AG08396 (cell line): ENCODE measurements at places on chromosomes 1 and 21.
A peak's percentile ranks its signal among the peaks of the same experiment; 100 is the strongest.

DNA sequence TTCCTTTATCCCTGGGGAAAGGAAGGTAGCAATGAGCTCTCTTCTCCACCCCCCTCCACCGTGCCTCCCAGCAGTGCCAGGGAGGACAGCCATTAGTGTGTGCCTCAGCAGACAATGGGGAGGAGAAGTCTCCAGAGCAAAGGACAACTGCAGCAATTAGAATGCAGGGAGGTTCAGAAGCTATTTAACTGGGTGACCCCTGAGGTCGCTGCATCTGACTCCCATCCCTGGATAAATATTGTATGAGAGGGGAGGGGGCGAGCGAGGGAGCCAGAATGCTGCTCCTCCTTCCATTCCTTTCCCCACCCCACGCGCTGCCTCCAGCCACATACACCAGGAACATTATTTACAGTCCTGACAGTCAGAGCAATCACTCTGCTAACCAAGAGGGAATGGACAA, 59.0 kb downstream of the ERI3 start:
- DNase-seq, result no peak

DNA sequence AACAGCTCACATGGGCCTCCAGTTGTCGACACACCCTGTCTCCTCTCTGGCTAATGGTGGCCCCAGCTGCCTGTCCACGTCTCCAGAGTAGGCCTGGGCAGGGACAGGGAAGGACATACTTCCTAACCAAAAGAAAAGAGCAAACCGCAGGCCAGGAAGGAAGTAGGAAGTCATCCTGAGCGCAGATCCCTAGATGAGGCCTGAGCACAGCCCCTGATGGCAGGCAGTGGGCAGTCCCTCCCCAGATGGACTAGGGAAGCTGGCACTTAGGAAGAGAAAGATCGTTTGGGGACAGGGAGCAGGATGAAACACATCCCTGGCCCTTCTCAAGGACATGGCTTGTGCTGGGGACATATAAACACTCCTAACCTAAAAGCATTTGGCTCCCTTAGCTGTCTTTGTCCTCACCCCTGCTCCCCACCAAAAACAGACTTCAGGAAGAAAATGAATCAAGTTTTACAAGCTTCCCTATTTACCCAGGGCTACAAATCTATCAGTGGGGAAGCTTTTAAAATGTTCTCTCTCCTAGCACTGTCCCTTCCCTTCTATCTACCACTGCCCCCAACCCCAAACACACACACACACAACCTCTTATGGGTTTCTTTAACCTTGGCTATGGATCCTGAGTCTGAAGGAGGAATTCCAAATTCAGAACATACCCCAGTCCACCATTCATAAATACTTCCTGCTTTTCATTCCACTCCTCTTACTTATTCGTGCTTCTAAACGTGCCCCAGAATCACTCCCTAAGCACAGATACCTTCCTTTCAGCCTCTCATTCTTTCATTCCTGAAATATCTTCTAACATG, 21.1 kb downstream of the SSBP3 start:
- peak; percentile 76 for DNase-seq

GRCh38 chr1:7534061-7534825, 236.9 kb upstream of the VAMP3 start:
- no peak for DNase-seq

GRCh38 chr1:29258976-29259801, 22.9 kb downstream of the PTPRU start:
- no peak for DNase-seq

DNA sequence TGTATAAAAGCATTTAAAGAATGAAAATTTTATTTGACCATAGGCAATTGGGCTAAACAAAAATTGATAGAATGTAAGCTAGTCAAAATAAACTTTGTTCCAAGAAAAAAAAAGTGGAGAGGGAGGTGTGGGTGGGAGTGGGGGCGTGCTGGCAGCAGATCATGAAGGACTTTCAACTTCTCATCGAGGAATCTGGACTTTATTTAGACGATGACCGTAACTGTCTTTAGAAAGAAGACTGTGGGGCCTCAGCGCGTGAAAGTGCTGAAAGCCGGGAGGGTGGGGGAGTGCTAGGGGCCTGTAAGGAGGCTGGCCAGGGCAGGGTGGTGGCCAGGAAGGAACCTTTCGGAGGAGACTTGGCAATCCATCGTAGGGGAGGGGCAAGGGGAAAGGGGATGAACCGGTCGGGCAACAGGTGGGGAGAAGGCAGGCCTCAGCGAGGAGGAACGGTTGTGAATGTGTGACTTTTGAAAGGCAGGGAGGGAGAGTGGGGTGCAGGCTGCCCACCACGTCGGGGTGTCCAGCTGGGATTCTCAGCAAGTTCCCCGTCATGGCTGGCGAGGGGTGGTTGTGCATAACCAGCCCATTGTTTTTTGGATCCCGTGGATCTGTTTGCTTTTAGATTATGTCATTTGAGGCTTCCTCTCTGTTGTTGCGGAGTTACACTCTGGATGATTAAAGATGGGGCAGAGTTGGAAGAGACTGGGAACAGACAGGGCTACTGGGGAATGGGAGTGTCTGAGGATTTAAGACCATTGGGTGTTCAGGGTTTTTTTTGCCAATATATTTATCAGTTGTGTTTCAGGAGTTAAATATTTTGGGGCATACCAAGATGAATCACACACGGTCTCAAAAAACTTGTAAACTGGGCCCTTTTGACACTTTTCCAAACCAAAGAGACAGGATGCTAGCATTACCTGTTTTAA, 35.5 kb downstream of the HUNK start:
- DNase-seq, result peak; percentile 21

- DNase-seq, result peak; percentile 78
Observed at GRCh38 chr1:167714439-167715156, 7.2 kb upstream of the MPZL1 start.

DNA sequence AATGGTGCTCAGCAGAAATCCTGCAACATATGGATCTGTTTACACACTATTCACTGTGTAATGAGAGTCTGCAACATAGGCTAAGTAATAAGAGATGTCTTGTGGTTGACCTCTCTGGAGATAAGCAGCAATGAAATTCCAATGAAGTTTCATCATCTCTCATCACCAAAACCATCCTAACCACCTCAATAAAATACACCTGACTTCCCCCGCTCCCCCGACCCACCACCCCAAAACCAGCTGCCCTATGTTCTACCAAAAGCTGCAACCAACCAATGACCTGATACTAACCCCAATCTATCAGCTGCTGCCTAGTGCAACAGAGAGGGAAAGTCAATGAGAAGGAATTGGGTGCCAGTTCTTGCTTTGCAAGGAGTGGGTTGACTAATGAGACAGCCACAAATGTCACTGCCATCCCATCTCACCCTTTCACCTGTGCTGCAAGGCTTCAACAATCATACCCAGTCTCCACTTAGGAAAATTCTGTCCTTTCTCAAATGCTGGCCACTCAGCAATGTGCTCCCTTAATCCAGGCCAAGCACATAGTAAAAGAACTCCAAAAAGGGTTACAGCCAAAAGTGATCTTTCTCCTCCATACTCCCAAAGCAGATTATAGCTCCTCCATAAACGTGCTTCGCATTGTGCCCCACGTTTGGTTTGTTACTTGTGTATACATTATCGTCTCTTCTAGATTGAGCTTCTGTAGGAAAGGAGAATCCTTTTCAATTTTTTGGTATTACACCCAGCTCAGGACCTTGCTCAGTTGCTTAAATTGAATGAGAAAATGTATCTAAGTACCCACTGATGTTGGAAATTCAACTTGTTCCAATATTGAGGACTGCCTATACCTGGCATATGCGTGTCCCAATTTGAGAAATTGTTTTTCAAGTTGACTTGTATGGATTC, 29.0 kb downstream of the MRPL39 start:
- no peak for DNase-seq

- no peak for DNase-seq
Observed at GRCh38 chr1:9493326-9493725, 45.9 kb upstream of the SLC25A33 start.

DNA sequence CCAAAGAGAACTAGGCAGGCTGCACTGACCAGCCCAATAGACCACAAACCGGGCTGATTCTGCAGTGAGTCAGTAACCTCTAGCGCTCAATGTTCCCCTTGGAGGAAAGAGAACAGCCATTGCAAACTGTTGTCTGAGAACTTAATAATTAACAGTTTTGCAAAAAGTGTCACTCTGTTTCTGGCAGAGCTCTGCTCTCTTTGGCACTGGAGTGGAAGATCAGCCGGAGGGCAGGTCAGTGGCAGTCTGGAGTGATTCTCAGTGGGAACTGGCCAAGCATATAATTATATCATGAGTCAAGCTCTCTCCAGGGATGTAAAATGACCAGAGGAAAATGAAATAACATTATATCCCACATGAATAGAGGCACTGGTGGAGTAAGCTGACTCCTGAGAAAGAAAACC, 238.3 kb downstream of the HLX start:
- peak; percentile 67 for DNase-seq

DNA sequence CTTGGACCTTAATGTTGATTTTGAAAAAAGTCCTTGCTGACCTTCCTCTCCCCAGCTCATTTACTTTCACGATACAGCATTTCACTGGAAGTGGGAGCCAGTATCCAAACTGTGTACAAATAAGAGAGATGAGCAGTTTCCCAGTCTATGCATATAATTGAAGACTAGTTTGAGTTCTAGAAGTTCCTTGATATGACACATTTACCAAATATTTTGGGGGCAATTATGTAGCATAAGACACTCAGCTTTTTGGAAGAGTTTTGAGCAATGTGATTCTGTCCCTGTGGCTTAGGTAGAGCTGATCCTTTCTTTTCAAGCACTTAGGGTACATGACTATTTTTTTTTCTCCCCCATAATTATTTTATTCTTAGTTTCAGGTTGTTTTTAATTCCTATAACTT, 26.4 kb downstream of the GIPC2 start:
- no peak for DNase-seq

- DNase-seq, result peak; percentile 62
Observed at GRCh38 chr21:41993744-41994143, 16.4 kb downstream of the ZBTB21 start.

- no peak for DNase-seq
Observed at GRCh38 chr1:183101081-183101480, 77.9 kb downstream of the LAMC1 start.

- DNase-seq, result no peak
Observed at GRCh38 chr1:35561297-35561971, 3.8 kb downstream of the NCDN start.

DNA sequence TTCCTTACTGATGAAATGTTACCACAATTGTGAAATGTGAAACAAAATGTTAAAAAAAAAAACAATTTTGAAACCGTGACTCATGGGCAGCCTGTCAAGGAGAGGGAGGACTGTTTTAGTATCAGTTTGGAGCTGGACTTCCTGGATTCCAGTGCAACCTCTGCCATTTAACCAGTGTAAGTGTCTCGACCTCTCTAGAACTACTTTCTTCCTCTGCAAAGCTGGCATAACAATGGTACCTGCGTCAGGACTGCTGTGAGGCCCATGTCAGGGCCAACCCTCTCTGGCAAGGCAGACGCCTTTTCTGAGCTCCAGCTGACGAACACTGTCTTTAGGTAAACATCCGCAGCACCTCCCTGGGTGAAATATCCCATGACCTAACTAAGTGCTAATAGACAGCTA, 20.9 kb downstream of the URB1 start:
- peak; percentile 66 for DNase-seq

GRCh38 chr1:33351281-33351660, 30.4 kb upstream of the A3GALT2 start:
- no peak for DNase-seq

- DNase-seq, result no peak
Observed at GRCh38 chr1:119721896-119722295, 10.2 kb downstream of the PHGDH start.

DNA sequence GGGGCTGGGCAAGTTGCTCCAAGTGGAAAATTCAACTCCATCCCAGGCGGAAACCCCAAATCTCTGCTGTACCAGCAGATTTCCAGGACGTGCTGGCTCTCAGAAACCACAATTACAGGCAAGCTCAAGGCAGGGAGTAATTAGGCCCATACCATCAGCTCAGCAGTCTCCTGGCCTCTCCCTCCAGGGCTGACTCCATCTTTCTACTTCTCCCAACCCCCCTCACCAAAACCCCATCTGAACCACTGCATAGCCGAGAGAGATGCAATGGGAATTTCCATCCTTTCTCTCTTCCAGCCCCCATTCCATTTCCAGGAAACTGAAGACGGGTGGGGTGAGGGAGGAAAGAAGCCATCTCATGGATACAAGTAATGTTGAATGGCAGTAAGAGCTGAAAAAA, 41.2 kb downstream of the ARHGEF11 start:
- DNase-seq, result no peak

DNA sequence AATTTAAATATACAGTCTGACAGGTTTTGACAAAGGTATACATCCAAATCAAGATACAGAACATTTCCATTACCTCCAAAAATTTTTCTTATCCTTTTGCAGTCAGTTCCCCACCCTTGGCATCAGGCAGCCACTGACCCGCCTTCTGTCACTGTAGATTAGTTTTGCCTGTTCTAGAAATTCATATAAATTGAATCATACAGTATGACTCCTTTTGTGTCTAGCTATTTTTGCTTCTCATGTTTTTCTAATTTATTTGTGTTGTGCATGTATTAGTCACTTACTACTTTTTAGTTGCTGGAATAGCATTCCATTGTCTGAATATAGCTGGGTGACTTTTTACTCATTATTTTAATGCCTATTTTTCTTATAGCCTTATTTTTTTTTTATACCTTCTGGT, 3.8 kb downstream of the UTP25 start:
- no peak for DNase-seq

- DNase-seq, result no peak
Observed at GRCh38 chr1:17735793-17736192, 19.3 kb upstream of the ACTL8 start.

DNA sequence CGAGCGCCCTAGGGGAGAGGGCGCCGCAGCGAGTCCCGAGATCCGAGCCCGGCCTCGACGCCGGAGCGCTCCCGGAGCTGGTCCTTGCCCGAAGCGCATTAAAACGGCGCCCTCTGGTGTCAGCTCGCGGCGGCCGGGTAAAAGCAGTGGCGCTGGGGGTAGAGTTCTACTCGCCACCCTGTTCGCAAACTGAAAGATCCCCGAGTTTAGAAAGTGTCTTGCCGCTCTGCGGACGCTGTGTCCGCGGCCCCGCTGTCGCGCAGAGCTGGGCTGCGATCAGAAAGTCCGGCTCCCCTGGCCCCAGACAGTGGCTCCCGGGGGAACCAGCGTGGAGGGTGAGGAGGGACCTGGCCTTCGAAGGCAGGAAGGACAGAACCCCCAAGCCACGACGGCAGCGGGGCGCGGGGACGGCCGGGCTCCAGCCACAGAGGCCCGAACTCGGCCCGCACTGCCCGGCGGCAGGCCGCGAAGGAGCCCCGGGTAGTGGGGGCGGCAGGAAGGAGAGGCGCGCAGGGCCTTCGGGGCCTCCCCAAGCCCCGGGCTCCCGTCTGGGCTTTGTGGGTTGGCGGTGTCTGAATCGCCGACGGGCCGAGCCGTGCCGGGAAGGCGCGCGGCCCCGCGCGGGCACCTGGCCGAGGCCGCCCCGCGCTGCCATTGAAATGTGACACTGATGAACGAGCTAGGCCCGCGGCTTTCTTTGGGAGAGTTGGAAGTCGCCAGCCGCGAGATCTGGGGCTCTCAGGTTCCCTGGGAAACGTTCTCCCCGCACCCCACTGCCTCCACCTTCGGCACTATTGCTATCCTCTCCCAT, 39.1 kb upstream of the NFIA start:
- DNase-seq, result peak; percentile 90

DNA sequence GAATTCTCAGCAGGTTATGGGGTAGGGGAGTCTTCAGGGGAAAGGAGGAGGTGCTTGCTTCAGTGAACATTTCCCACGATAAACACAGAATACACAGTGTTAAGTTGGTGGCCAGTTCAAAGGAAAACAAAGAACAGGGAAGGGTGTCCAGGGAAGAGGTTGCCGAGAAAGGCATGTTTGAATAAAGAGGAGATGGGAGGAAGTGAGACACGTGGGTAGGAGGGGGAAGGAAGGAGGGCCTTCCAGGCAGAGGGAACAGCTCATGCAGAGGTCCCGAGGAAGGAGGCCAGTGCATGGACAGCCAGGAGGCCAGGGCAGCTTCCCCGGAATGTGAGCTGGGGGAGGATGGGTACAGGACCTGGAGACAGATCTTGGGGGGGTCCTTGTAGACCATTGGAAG, 130.3 kb upstream of the TMEM51 start:
- DNase-seq, result no peak
